ENCODE measurements at places on chromosomes 7 and 10.

GRCh38 chr10:32347363-32348022, 535 bp upstream of the EPC1 start:
- DNase-seq = no peak

GRCh38 chr7:44517175-44517574, 24.0 kb downstream of the NPC1L1 start:
- no peak for DNase-seq

GRCh38 chr7:2258661-2259365, 16.8 kb downstream of the NUDT1 start:
- DNase-seq = no peak

DNA sequence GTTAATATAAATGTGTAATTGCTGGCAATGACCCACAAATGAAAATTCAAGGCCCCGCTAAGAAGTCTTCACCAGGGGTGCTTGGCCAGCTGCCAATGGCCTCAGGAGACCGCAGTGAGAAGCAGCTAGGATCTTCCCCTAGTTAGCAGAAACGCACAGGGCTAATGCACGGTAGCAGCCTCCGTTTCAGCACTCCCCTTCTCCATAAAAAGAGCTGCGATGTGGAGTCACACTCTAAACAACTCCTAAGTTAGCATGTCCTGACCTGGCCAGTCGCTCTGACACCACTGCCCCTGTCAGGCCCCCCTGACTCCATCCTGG, 139.0 kb downstream of the SEPTIN14 start:
- DNase-seq = no peak

GRCh38 chr7:158166386-158167340, 421.0 kb downstream of the PTPRN2 start:
- DNase-seq = no peak

GRCh38 chr7:1530946-1531262, 402 bp downstream of the MAFK start:
- DNase-seq = no peak

DNA sequence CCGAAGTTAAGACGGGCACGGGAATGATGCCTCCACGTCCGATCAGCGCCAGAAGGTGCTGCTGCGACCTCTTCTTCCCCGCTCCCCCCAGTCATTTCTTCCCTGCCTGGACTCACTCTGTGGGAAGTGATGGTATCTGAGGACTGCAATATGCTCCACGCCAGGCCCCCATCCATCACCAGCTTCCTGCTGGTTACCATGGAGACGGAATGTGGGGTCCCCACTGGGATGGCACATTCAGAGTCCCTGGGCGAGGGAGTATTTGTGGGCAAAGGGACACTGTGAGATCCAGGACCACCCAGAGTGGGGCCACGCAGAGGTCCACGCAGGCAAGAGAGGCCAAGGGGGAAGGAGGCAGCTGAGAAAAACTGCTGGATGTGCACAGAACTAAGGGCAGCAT, 39.7 kb downstream of the CARD11 start:
- no peak for DNase-seq

- DNase-seq = no peak
These were observed 12.1 kb upstream of the PYROXD2 start for GRCh38 chr10:98427011-98427515.

- no peak for DNase-seq
These were observed 89.1 kb downstream of the GRB10 start for GRCh38 chr7:50693455-50694130.

DNA sequence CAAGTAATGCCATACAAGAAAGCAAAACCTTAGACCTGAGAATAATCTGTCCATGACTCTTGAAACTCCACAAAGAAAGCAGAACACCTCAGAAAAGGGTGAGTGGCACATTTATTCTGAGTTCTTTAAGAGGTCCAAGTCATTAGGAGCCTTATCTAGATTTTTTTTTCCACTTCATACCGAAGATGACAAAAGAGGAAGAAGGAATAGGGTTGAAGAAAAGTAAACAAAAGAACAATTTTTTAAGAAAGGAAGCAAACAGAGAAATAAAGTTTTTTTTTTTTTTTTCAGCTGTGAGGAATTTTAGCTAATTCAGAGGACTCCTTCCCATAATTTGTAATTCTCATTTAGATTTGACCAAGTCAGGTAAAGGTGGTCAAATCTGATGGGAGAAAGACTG, 13.1 kb upstream of the MTPN start:
- no peak for DNase-seq

DNA sequence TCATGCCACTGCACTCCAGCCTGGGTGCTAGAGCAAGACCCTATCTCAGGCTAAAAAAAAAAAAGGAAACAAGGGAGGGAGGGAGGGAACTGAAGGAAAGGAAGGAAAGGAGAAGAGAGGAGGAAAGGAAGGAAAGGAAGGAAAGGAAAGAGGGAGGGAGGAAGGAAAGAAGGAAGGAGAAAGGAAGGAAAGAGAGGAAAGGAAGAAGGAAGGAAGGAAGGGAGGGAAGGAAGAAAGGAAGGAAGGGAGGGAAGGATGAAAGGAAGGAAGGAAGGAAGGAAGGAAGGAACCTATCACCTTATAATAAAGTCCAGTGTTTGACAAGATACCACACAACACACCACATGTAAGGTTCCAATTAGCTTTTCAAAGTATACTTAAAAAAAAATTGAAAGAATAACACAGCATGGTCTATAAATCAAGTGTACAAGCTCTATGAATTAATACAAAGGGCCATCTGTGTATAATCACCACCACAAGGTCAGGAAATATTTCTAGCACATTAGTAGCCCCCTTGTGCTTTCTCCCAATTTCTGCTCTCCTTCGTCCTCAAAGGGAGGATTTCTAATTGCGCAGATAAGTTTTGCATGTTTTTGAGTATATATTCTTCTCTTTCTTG, 26.4 kb downstream of the RNF216 start:
- DNase-seq = no peak

DNA sequence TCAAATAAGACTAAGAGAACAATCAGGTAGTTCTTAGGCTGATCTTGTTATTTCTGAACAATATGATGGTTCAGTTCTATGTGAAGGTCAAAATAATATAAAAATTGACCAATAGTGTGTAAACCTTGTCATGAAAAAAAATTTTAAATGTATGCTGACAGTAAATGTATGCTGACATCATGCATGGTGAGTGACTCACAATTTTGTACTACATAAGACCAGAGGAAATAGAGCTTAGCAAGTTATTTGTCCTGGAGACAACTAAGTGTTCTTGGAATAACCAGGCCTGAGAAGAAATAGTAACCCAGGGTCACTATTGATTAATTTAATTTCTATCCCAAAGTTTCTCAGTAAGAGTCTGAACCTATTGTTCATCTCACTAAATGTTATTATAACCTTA, 182.2 kb upstream of the PCDH15 start:
- DNase-seq = no peak

DNA sequence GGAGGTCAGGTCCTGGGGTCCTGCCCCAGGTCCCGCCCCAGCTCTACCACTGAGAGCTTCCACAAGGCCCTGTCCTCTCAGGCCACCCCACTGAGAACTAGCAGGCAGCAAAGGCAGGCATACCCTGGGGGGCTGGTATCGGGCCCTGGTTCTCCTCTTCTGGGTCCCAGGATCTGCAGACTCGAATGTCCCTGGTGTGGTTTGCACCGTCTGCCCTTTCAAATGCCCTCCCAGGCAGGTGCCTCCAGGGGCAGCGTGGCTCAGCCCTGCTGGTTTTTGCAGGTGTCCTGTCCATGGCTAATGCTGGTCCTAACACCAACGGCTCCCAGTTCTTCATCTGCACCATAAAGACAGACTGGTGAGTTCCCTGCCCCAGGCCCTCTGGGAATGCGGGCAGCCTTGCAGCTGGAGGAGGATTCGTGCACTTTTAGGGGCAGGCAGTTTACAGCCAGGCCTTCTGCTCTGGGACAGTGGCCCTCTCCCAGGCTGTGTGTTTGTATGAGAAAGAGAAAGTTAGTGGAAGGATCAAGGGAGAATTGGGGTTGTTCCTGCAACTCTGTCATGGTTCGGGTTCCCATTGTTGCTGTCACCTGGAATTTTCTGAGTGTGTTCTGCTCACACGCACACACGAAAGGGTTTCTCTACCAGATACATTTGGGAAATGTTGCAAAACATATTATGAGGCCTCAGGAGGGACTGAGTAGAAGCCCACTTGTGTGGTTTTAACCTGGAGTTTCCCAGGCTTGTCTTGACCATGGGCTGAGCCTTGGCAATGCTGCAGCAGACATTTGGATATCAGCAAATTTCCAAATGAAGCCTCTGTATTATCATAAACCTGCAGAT, 5.0 kb downstream of the PPIF start:
- no peak for DNase-seq
